ACHN (cell line): ENCODE measurements at places on chromosomes 1 and 21.

DNA sequence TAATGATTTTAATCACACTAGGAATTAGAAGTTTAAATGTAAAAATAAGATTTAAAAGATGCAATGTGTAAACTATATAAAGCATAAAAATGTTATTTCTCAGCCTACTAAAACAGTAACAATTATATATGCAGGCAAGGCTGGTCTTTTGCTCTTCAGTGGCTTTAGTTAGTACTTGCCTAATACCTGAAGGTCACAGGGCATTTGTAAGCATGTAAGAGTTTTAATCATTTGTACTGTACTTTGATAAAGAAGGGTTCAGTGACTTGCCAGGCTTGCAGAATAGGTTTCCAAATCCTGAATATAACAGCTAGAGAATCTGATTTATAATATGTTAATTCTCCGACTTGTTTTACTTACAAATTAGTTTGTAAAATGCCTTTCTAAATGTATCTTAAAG is 256.5 kb downstream of the GPR52 start:
- no peak for DNase-seq

- DNase-seq = no peak
Measured at GRCh38 chr1:31297277-31298247, 730 bp downstream of the ZCCHC17 start.

DNA sequence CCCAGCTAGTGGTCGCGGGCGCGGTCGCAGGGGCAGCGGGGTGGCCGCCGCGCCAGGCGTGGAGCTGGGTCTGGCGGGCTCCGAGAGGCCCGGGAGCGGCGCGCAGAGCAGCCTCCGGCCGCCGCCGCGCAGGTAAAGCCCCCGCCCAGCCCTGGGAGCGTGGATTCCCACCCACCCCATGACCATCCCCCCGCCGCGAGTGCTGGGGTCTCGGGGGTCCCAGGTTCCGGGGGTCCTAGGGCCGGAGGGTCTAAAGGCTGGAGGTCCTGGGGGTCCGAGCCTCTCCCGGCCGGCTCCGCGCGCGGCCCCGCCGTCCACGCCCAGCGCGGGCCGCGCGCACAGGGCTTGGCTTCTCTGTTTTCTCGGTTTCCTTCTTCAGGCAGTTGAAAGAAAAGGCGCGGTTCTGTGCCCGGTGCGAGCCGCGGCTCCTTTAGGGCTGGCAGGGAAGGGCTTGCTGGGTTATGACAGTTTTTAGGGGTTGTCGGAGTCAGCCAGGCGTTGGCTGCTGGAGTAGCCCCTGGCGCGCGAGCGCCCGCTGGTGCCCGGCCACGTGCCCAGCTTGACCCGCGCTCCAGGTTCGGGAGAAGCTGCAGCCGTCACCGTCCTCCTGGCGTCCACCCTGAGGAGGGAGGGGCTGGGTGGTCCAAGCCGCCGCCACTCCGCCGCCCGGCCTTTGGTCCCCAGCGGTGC is 359 bp downstream of the LRRC3 start:
- peak; percentile 33 for DNase-seq

GRCh38 chr1:223717695-223718363 is 5.5 kb downstream of the CAPN2 start:
- DNase-seq = no peak

DNA sequence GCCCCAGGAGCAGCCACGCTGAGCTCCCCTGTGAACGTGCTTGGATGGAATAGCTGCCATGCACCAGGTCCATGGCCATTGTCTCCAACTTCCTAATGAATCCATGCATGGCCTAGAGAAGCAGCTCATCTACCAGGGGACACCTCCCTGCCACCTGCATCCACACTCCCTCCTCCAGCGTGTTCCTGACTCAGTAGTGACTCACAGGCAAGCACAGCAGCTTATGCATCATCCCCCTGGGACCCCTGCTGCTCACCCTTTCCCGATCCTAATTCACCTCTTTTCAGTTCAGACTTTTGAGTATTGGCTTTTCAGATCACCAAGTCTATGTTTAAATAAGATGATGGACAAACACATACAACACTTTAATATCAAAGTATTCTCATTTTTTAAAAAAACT is 39.9 kb upstream of the TADA1 start:
- DNase-seq = peak; percentile 80

DNA sequence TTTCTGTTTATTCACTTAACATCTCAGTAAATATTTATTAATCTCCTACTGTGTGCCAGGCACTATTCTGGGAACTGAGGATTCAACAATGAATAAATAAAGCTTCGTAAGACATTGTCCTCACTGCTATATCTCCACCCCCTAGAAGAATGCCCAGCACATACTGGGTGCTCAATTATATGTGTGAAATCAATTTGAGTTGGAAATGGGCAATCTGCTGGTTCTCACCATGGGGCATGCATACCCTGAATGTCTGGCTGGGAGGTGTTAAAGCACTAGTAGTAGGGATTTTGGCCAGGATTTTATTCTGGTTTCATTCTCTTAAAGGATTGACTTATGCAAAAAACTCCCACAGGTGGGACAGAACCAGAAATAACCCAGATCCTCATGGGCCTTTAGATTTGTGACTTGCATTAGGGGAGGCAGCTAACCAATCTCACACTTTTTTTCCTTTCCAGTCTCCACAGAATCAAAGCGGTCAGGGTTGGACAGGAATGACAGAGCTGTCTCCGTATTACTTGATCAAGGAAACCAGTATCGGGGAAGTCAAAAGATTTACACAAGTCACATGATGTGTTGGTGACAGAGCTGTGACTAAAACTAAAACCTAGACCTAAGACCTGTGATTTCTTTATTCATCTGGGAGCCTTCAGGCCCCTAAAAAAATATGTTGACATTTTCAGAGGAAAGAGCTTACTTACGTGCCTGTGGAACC is 12.8 kb downstream of the GFI1 start:
- DNase-seq = no peak

GRCh38 chr1:192887426-192887825 is 78.6 kb downstream of the RGS2 start:
- no peak for DNase-seq

DNA sequence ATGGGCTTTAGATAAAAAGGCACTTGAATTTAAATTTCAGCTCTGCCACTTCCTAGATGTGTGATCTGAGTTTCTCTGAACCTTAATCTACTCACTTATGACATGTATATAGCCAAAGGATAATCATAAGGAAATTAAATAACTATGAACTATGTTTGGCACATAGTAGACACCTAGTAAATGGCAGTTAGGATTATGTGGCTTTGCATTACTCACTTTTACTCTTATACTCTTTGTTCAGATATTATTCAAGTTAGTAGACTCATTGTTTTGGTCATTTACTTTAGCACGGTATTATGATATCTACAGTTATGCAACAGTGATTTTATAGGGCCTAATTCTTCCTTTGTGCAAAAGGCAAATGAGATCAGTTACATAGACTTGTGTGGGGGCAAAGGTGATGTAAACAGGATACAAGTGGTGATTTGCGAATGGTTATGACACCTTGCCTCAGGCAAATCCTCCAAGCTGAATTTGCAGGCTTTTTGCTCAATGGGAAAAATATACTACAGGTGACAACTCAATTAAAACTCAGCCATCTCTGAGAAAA is 297.2 kb upstream of the PBX1 start:
- DNase-seq = no peak

GRCh38 chr21:37792046-37792445 is 124.2 kb downstream of the KCNJ6 start:
- no peak for DNase-seq

- DNase-seq = no peak
Measured at GRCh38 chr1:167447521-167448136, 70.7 kb downstream of the CD247 start.

DNA sequence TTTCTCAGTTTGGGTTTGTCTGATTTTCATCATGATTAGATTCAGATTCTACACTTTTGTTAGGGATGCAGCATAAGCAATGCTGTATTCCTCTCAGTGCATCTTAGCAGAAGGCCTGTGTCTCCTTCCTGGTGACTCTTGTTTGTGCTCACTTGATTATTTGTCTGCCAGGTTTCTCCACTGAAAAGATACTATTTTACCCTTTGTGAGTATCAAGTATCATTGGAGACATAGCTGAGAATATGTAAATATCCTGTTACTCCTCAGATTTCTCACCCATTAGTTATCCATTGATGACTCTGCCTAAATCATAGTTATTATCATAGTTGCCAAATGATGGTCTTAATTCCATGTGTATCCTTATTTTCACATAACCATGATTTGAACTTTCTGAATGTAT is 148.5 kb downstream of the POU2F1 start:
- no peak for DNase-seq

GRCh38 chr21:46393451-46393940 is 65.2 kb upstream of the DIP2A start:
- no peak for DNase-seq

DNA sequence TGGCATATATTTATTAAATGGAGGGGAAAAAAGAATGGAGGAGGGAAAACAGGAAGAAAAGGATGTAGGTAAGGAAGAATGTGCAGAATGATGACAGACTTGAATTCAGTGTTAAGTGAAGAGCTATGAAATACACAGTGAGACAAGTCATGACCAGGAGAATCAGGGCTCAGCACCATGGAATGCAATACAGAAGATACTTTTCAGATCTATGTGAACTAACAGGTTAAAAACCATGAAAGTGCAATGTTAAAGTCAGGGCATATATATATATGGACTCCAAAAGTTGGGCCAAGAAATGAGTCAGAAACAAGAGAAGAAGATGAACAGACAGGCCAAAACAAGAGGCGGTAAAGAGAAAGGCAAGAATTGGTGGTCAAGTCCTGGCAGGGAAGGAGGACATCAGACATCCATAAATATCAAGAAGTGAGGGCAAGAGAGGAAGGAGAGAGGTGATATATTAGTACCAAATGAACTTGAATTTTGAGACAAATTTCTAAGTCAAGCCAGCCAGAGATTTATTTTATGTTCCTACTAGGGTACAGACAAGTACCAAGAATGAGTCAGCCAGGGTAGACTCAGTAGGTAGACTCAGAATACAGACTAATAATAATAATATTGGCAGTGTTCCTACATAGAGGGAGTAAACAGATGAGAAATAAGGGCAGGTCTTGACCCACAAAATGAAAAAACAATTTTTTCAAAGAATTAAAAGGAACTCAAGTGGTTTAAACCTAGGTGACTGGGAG is 39.5 kb upstream of the MCOLN3 start:
- DNase-seq = no peak

DNA sequence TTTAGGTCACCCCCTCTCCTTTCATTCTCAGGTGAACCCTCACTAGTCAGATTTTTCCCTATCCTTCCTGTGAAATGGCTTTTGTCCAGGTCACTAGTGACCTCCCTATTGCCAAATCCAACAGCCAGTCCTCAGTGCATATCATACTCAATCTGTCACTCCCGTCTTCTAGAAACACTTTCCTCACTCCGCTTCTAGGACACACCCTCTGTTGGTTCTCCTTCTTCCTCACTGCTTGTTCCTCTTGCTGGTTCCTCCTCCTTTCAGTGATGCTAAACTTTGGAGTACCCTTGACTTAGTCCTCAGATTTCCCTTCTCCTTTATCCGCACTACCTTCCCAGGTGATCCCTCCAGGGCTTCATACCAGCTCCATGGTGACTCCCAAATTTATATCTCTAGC is 94.3 kb downstream of the RNF220 start:
- DNase-seq = no peak

DNA sequence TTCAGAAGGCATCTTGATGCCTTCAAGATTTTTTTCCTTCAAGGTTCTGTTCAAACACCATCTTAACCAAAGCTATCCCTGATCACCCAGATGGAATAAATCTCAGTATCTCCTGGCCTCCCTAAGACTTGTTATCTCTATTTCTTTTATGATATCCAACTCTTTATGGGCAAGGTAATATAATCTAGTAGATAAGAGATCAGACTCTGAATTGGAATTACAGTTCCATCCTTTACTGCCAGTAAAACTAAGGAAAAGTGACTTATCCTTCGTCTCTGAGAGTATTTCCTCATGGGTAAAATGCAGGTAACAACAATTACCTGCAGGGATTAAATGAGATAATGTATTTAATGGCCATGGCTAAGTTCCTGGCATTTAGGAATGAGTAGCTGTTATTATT is 445.0 kb upstream of the DAB1 start:
- no peak for DNase-seq

- no peak for DNase-seq
Measured at GRCh38 chr1:185406006-185406690, 89.1 kb upstream of the IVNS1ABP start.

DNA sequence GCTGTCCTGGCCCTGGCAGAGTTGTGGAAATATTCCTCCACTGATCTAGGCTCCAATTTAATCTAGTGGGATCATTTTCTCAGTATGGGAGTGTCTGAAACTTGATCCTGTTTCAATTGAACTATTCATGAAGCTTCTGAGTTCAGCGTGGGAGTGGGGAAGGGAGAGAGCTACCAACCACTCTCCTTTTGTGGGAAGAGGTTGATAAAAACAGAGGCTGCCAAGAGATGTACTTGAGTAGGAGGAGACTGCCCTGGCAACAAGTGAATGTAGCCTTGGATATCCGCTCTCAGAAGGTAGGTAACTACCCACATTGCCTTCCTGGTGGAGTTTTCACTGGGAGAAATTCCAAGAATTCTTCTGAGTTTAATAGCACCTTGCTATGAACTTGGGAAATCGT is at the start of gene CTXND2:
Gene CTXND2, plus strand, starts transcription at position 119 of the 400 bp plus-strand sequence. CDS start 25,179 bp downstream, outside the sequence.
- no peak for DNase-seq

GRCh38 chr1:110928904-110929303 is 34.8 kb downstream of the LRIF1 start:
- no peak for DNase-seq

- DNase-seq = no peak
Measured at GRCh38 chr1:61812916-61813315, 70.6 kb downstream of the PATJ start.

- no peak for DNase-seq
Measured at GRCh38 chr1:207282058-207282457, 39.4 kb upstream of the CD55 start.
